ENCODE measurements at places on chromosomes 6 and 20.
A peak's percentile ranks its signal among the peaks of the same experiment; 100 is the strongest.

DNA sequence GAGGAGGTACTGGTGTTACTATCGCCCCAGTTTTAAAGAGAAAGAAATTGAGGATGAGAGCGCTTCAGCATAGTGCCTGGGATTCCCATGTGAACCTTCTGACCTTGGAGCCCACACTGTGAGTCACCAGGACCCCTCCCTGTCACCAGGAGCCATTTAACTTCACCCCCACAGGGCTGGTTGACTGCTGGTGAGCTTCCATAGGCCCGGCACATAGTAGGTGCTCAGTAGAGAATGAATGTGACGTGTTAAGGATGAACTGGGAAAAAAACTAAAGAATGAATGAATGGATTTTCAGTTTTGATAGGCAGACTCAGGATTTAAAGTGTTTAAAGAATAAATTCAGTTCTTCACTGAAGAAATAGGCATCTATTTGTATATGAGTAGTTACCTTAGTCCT lies 53.3 kb upstream of the KIF25 start:
- DNase-seq = no peak

GRCh38 chr20:34834459-34834893 lies 9.0 kb upstream of the NCOA6 start:
- DNase-seq = no peak

DNA sequence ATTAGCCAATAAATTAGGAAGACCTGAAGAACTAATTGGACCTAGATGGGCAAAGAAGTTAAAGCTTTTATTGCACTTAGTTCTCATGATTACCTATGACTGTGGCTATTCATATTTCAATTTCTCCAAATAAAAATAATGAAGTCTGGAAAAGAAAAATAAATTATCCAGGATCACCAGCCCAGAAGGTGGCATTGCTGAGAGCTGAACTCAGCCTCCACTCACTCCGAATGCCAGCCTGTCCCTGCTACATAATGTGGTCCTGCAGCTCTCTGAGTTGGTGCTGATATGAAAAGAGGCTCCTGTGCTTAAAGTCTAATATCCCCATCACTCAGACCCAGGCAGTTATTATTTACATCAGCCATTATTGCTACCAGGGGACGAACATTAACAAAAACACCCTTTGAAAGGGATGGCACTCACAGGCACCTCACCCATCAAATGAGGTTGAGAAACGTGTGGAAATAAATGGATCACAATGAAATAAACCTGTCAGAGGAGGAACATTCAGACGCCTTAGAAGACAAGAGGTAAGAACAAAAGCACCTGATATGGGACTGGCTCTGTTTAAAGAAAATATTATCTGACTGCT lies 649.7 kb upstream of the CHD6 start:
- no peak for DNase-seq

- no peak for DNase-seq
Measured at GRCh38 chr20:51628533-51629398, 86.2 kb upstream of the NFATC2 start.

- DNase-seq = no peak
Measured at GRCh38 chr6:165200178-165200577, 109.2 kb downstream of the C6orf118 start.

GRCh38 chr6:150766201-150766997 lies 99.1 kb upstream of the MTHFD1L start:
- DNase-seq = peak; percentile 93

DNA sequence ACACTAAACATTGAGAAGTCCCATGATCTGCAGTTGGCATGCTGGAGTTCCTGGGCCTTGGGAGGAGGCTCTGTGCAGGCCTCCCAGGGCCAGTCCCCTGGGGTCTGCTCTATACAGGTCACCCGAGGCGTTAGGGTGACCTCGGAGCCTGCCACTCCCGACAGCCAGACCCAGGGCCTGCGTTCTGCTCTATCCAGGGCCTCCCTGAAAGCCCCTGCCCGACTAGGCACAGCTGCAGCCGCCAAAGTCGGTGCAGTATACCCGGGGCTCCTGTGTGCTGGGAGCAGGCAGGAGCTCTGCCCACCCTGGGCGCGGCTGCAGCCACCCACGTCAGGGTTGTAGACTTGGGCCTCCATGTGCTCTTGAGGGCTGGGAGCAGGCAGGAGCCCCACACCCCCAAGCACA lies 6.3 kb upstream of the OR14J1 start:
- DNase-seq = no peak

DNA sequence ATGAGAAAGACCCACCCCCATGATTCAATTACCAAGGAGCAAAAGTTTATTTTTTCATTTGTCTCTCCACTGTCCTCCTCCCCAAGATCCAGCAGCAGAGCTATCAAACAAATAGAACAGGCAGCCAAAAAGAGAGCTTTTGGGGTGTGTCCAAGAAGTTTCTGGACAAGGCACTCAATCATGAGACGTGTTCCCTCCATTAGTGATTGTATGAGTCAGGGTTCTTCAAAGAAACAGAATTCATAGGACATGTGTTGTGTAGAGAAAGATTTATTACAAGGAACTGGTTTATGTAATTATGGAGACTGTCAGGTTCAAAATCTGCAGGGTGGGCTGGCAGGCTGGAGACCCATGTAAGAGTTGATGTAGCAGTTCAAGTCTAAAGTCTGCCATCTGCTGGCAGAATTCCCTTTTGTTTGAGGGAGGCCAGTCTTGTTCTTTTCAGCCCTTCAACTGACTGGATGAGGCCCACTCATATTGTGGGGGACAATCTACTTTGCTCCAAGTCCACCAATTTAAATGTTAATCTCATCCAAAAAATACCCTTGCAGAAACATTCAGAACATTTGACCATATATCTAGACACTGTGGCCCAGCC lies 248.1 kb upstream of the OPRM1 start:
- peak; percentile 40 for DNase-seq

DNA sequence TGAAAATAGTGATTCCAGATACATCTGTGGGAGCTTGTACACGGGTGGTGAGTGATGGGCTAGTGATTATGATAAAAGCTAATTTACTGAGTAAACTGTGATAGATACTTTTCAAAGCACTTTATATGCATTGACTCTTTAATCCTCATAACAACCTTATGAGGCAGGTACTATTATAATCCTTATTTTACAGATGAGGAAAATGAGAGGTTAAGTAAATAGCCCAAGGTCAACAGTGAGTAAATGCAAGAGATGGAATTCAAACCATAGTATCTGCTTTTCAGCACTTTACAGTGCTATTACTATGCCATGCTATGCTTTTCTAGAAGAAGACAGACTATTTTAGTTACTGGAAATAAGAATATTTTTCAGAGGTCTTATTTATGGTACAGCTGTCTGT lies 320.9 kb upstream of the CITED2 start:
- DNase-seq = no peak

- no peak for DNase-seq
Measured at GRCh38 chr20:49663112-49663511, 50.6 kb downstream of the B4GALT5 start.

DNA sequence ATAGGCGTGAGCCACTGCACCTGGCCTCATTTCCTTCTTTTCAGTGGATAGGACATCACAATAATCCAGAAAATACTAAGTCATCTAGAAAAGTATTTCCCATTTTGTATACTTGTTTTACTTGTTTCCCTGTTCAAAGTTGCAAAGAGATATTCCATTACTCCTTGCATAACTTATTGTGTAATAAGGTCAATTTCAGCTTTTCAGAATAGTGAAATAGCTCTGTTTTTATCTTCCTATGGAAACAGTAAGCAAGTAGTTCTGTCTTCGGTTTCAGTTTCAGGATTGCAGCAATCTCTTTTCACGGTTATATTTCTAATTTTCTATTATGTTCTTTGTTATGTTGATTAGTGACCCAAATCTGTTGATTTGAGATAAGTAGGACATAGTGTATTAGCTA lies 6.0 kb downstream of the STX11 start:
- no peak for DNase-seq

Data from HAP-1 (cell line).